Stimulated activated CD8-positive, alpha-beta memory T cell treated with anti-CD3 and anti-CD28 coated beads, Interleukin-4, amount 100 ng/mL, for 1 hour (primary cell): ENCODE measurements at places on chromosomes 3 and 15.

DNA sequence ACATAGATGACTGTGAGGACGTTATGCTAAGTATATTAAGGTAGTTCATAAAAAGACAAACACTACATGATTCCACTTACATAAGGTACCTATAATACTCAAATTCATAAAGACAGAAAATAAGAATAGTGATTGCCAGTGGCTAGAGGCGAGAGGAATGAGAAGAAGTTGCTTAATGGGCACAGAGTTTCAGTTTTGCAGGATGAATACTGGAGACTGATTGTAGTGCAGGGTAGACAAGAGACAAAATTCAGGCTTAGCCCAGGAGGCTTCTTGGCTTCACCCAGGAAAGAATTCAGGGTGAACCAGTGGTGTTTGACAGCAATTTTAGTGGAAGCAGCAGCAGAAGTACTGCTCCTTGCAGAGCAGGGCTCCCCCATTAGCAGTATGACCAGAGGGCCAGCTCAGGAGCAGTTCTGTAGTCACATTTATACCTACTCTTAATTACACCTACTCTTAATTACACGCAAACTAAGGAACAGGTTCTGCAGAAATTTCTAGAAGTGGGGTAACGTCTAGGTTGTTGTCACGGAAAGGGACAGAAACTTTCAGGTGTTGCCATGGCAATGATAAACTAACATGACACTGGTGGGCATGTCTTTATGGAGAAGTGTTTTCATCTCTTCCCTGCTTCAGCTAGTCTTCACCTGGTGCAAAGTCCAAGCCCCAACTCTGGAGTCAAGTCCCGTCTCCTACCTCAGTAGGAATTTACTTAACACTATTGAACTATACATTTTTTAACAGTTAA lies 55.2 kb downstream of the TBL1XR1 start:
- no peak for DNase-seq

DNA sequence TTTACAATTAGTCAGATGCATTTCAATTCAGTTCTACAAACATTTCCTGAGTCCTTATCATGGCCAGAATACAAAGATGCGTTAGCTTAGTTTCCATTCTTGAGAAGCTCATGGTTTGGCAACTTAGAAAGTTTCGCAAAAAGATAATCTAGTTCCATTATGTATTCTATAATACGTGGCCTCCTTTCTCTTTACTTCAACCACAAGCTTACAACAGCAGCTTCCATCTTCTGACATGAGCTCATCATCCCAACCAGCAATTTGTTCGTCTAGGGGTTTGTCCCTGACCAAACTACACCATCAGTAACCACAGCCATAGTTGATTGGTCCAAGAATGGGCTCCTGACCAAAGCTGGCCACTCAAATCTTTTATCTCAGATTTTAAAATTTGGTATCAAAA lies 267.6 kb upstream of the TBC1D5 start:
- no peak for DNase-seq

GRCh38 chr3:197521277-197522182 lies 34.2 kb downstream of the BDH1 start:
- DNase-seq: no peak

GRCh38 chr3:109679664-109680063 lies 342.3 kb upstream of the DPPA4 start:
- no peak for DNase-seq

DNA sequence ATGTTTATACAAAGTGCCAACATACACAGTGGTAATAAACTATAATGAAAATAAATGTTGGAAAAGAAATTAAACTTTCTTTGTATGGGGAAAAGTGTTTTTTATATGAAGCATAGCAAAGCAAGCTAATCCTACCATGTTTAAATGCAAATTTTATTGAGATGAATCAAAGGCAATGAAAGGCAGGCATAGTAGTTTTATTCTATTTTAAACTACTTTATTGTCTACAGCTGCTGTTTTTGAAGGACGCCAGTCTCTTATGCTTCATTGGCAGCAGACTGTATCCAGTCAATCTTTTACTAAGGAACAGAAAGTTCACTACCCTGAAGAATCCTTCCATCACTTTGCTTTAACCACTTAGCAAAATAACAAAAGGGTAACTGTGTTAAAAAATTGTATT lies 761.0 kb downstream of the ROBO2 start:
- DNase-seq: no peak

DNA sequence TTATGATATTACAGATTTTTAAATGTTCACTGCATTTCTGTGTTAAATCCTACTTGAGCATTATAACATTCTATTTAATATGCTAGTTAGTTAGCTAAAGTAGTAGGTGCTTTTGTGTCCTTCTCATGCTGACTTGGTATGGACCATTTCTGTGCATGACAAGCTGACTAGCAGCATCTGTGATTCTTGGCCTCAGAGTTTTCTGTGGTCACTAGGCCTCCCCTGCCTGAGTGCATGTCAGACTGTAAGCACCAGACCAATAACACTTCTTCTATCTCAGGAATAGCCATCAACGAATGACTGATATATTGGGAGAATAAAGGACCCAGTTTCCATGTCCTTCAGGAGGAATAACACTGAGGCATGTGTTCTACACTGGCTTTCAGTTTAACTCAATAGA lies 22.6 kb upstream of the SLC7A14 start:
- no peak for DNase-seq

DNA sequence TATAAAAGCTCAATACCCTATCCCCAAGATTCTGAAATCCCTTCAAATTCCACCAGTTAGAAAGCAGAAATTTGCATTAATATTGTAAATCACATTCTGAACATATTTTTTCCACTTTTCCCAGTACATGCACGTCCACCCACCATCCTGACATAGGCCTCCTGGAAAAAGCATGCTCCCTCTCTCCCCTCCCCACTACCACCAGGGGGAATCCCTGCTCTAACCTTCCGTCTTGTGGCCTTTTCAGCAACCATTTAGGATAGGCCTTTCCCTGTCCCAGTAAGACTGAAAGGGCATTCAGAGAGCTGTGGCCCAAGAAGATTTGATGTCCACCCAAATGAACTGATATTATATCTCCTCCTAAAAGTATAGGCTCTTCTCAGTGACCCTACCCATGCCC lies 182.1 kb downstream of the ARRDC4 start:
- no peak for DNase-seq

DNA sequence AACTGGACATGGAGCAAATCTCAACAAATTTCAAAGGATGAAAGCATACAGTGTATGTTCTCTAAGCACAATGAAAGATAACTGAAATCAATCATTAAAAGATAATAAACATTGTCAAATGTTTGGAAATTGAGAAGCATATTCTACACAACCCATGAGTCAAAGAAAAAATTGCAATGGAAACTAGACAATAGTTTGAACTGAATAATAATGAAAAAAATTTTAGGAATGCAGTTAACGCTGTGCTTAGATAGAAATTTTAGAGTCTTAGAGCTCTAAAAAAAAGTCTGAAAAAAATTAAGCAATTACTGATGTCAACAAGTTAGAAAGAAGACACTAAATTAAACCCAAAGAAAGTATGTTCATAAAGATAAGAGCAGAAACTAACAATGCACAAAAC lies 15.5 kb downstream of the RABL3 start:
- no peak for DNase-seq

- DNase-seq: no peak
Measured at GRCh38 chr15:55255714-55256113, 33.9 kb downstream of the RAB27A start.

- DNase-seq: no peak
Measured at GRCh38 chr3:109177908-109178307, 41.4 kb downstream of the C3orf85 start.

GRCh38 chr3:36405190-36405589 lies 24.9 kb downstream of the STAC start:
- no peak for DNase-seq

- no peak for DNase-seq
Measured at GRCh38 chr3:129036222-129037092, 24.1 kb upstream of the GP9 start.

- DNase-seq: no peak
Measured at GRCh38 chr15:42707068-42707467, 29.9 kb downstream of the CDAN1 start.

- DNase-seq: no peak
Measured at GRCh38 chr3:53728606-53729005, 117.6 kb downstream of the CHDH start.

DNA sequence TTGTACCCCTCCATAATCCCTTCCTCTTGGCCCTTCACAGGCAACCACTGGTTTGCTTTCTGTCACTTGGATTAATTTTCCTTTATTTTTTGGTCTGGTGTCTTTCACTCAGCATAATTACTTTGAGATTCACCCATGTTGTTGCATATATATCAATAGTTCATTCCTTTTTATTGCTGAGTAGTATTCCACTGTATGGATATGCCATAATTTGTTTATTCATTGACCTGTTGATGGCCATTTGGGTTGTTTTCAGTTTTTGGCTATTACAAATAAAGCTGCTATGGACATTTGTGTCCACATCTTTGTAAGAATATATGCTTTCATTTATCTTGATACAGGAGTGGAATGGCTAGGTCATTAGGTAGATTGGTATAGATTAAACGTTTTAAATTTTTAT lies 5.9 kb upstream of the ZNF621 start:
- no peak for DNase-seq

- no peak for DNase-seq
Measured at GRCh38 chr3:190608850-190609589, 95.1 kb downstream of the IL1RAP start.

DNA sequence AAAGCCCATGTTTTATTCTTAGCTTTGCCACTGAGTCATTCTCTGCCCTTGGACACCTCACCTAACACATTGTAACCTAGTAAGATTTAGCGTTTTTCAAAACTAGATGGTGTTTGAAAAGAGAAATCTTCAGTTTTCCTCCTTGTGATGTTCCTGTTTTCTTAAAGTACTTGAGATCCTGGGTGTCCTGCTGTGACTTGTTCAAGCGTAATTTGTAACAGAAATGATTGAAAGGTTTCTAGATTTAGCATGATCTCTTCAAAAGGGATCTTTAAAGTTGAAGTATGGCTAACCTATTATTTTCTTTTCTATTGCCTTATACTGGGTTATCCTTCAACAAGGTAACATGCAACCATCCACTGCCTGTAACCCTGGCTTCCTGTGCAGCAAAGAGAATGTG lies 32.6 kb upstream of the SPATA16 start:
- DNase-seq: no peak

DNA sequence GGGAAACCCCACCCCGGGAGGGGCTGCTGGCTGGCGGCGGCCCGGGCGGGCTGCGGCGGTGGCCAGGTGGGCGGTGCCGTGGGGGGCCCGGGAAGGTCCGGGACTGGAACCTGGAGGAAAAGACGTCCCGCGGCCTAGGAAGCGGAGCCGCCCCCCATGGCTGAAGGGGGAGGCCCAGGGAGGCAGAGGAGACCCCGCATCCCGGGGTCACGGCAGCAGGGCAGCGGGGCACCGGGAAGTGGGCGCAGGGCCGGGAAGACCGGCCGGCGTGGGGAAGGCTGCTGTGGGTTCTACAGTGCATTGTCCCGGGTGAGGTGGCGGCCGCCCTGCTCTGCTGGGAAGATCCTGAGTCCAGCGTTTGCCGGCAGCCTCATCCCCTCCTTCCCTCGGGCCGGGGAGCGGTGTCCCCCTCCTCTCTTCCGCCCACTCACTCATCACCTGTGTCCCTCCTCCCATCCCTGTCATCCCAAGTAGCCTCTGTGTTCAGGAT lies 525 bp upstream of the FSTL1 start:
- no peak for DNase-seq

- no peak for DNase-seq
Measured at GRCh38 chr3:145869958-145870357, 291.0 kb downstream of the PLOD2 start.

DNA sequence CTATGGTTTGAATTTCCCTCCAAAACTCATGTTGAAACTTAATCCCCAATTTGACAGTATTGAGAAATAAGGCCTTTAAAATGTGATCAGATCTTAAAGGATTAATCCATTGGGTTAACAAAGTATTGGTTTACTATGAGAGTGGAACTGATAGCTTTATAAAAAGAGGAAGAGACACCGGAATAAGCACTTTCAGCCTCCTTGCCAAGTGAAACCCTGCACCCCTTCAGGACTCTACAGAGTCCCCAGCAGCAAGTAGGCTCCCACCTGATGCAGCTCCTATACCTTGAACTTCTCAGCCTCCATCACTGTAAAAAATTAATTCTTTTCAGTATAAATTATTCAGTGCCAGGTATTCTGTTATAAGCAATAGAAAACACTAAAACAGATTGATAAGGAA lies 348.3 kb downstream of the CGGBP1 start:
- no peak for DNase-seq

DNA sequence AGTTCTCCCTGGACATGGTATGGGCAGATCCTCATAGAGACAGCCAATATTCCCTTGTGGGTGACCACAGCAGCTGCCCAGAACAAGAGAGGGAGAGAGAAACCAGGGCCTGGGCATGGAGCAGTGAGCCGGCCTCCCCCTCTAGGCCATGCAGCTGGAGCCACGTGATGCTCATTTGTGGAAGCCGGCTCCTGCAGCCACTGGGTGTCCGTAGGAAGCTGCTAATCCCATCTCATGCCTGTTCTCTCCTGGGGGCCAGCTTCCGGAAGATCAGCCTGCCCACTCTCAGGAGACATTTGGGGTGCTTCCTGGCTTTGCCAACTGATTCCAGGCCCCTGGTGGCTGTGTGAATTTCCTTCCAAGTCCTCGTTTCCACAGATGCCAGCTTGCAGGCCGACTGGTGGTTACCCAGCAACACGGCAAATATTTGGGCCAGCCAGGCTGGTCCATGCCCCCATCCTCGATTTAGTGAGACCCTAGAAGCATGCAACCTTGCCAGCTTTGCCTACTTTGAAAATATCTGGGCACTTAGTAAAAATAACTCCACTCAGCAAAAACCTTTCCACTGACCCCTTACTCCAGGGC lies 55.3 kb downstream of the LINGO1 start:
- DNase-seq: no peak

- no peak for DNase-seq
Measured at GRCh38 chr3:171189394-171190080, 163.0 kb upstream of the SLC2A2 start.

GRCh38 chr3:157406394-157406793 lies 30.3 kb upstream of the PTX3 start:
- no peak for DNase-seq

DNA sequence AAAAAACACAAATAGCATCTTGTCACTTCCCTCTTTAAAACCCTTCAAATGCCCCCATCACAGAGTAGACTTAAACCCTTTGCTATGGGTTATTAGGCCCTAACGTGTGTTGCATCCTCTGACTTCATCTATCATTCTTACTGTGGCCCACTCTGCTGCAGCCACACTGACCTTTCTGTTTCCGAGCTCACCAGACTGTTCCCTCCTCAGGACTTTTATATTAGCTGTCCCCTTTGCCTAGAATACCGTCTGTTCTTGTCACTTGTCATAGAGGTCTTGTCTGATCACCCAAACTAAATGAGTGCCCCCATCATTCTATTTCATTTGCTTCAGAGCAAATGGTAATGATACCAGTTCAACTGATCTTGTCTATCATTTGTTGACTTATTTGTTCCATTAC lies 877 bp upstream of the FEM1B start:
- no peak for DNase-seq
